ENCODE measurements at places on chromosomes 2 and 18.

GRCh38 chr18:74303936-74304335 is 11.7 kb upstream of the C18orf63 start:
- DNase-seq: no peak

DNA sequence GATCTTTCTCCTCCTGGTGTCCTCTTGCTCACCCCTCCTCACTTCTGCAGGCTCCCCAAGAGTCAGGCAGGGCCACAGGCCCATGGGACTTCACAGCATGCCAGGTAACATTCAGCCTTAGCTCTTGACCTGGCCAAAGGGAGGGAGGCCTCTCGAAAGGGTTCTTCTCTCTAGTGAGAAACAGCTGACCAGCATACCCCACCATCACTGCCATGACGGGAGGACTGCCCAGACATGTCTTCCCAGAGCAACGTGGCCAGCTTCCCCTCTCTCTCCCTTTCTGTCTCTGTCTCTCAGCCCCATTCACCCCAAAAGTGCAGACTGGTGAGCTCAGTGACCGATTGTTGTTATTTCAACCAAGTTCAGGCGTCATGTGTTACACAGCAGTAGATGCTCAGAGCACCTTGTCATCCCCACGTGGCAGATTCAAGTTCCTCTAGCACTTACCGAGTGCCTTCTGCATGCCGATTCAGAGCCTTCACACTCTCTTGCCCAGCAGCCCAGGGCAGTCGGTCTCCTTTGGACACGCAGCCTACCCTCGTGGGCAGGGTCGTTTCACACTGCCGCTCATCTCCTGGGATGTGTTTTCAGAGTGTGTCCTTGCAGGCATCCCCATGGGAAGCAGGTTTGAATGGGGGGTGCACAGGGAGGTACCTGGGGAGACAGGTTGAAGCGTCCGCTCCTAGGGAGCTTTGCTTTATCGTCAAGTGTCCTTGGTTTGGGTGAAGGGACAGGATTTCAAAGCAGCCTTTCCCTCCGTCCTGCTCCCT is 259.9 kb downstream of the NDUFA10 start:
- no peak for DNase-seq

DNA sequence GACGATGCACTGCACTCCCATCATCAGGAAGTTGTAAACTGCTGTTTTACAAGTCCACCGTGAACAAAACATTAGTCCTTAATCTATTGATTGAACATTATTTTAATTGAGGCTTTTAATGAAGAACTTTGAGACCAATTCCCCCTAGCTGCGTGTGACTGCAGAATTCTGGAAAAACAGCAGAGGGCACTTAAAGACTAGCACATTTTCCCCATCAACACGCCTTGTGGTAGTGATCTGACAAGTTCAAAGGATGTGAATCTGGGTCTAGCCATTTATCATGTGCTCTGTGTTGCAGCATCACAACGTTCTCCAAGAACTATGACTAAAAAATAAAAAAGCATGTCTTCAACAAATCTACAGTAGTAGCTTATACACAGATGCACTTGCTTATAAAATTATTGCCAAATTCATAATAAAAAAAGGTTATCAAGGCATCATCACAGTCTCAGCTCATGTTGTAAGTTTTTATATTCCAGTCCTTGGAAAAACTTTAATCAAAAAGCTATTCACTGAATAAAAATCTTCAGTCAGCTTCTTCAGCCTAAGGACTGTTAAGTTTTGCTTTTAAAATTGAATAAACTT is 35.8 kb downstream of the SKOR2 start:
- peak; percentile 29 for DNase-seq

GRCh38 chr2:135904341-135904989 is 28.2 kb upstream of the MCM6 start:
- no peak for DNase-seq

DNA sequence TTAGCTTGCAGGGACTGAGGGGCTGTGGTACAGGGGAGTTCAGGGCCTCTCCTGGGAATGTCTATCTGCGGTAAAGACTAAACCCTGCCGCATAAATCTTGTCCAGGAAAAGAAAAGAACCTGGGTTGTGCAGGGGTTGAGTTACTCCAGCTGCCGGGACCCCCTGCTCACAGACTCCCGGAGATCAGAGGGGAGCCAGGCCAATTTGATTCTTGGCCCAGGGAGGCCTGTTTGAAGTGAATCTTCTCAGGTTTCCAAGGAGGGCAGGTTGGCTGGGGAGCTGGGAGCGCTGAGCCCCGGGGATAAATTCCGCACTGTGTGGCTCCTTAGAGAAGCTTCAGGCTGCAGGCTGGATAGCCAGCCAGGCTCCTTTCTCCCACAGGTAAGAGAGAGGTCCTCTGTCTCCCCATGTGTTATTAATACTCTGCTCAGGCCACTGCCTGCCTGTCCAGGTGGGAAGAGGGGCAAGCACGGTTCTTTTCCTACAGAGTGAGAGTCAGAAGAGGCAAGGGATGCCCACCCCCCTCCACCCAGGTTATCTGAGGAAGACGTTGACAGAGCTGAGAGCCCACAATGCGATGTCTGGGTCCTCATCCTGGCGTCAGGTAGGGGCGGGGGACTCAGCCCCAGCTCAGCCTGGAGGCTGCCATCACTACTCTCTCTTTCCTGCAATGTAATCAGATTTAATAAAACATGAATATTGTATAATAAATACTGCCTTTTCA is 82.7 kb downstream of the LONRF2 start:
- DNase-seq: no peak

DNA sequence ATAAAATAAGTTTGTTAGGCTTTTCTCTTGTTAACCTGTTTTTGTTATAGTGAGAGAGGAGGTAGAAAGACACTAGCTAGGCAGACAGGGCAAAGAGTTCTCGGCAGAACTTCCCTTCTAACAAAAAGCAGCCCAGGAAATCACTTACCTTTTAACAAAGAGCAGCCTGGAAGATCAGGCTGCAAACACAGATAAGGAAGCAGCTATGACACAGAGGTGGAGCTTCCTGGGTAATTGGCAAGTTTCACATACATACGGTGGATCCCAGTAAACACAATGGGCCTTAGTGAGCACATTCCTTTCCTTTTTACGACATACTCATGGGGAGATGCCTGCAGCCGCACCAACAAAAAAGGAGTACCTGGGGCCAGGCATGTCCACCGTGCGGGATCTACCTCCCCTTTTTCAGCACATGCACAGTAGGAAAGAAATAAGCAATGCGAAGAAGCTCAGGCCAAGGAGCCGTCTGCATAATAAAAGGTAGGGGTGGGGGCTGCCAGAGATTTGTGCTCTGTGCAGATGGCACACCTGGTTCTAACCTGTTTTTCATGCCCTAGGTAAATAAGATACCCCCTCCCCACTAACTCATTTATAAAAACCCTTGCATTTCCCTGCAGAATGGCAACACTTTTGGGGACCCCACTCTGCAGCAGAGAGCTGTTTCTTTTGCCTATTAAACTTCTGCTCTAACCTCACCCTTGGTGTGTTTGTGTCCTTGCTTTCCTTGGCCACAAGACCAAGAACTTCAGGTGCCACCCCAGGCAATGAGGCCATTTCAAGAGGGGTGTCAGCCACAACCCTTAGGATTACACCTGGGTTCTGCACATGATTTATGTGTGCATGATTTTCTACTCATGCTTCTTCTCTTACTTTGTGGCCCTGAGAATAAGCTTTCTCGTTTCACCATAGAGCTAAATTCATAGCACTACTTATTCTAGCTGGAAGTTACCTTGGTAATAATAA is 26.5 kb downstream of the MDH1 start:
- DNase-seq: no peak

DNA sequence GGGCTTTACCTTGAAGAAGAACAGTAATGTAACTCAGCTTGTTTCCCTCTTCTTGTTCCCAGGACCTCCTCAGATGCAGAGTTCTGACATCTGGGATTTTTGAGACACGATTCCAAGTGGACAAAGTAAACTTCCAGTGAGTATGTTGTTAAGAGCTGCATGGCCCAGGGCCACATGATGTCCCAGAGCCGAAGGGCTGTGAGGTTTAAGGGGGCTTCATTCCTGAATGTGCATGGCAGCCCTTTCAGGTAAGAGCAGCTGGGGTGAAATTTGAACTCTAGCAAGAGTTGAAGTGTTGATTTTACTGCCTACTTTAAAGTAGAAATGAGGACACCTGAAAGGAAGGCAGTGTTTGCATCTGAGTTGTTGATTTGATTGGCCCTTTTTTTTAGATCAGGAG is 13.3 kb downstream of the CHMP1B start:
- no peak for DNase-seq

- no peak for DNase-seq
These were observed 24.9 kb upstream of the RHOB start for GRCh38 chr2:20421988-20422370.

GRCh38 chr2:164624316-164624715 is 3.0 kb upstream of the GRB14 start:
- DNase-seq: no peak

GRCh38 chr18:42298759-42299675 is 344.0 kb downstream of the PIK3C3 start:
- peak; percentile 47 for DNase-seq

GRCh38 chr2:237967463-237967951 is 693 bp downstream of the UBE2F start:
- peak; percentile 10 for DNase-seq

GRCh38 chr2:66888246-66888645 is 453.3 kb downstream of the MEIS1 start:
- DNase-seq: no peak

GRCh38 chr18:64663086-64663485 is 514.2 kb upstream of the LINC00305 start:
- no peak for DNase-seq

DNA sequence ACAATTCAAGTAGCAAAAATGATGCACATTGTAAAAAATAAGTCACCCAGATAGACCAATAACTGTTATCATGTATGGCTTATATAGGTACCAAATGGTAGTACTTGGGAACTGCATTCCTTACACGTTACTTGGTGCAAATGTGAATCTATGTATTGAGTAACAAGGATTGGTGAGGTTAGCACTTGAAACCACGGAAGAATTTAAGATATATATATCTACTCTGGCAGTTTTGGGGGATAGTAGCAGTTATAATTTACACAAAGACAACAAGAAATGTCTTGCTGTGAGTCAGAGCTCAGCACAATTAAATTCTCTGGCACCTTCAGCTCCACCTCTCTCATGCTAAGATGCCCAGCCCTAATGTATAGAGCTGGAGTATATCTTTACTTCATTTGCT is 359.4 kb upstream of the RAB12 start:
- DNase-seq: no peak

- no peak for DNase-seq
These were observed 94.6 kb downstream of the RTP5 start for GRCh38 chr2:241964133-241964532.

DNA sequence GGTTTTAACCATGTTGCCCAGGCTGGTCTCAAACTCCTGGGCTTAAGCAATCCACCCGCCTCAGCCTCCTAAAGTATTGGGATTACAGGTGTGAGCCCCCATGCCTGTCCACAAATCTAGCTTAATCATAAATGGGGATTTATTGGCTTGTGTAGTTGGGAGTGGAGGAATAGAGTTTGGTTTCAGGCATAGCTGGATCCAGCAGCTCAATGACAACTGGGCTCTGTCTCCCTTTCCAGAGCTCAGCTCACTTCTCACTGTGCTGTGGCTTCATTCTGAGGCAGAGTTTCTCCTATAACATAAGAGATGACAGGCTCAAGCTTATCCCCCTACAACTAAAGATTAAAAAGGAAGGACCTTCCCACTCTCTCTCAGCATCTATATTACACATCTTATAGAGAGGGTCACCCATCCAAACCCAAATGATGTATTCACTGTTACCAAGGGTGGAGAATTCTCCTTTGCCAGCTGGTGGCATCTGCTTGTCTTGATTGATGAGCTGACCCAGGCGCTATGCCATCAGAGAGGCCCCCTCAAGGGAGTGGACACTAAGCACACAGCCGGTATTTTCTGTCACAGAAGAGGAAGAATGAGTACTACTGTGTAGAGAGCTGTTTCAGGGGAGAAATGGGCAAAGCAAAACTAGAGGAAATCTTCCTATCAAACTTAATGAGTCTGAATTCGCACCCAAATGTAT is 280.4 kb downstream of the PTPRM start:
- DNase-seq: no peak

GRCh38 chr2:120984046-120984445 is 248.4 kb downstream of the GLI2 start:
- no peak for DNase-seq

GRCh38 chr18:31587529-31587928 is 4.1 kb upstream of the TTR start:
- DNase-seq: no peak

DNA sequence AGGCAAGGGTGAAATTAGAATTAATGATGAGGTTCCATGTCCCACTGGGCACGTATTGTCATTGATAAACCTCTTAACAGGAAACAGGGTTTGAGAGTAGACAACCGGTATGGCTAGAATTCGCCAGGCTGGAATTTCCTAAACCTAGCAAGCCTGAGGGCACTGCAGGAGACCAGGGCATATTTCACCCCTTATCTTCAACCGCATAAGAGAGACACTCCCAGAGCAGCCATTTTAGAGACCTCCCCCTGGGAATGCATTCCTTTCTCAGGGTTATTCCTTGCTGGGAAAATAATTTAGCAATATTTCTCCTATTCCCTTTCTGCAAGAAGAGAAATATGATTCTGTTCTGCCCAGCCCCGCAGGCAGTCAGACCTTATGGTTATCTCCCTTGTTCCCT is 334.6 kb upstream of the LYPD1 start:
- no peak for DNase-seq

DNA sequence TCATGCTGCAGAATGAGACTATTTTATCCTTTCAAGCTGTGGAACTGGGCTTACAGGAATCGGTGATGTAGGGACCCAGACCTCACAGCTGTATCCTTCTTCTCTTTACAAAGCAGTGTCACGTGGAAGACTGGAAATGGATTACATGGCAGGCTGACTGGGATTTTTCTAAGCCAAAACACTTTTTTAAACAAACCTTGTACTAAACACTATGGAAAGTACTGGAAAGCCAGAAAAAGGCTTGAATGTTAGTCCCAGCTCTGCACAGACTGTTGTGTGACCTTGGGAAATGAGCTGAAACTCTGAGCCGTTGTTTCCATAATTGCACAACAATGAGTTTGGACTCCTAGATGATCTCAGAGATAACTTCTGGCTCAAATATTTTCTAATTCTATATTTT is 7.6 kb upstream of the ADAM23 start:
- no peak for DNase-seq

GRCh38 chr2:67997903-67998302 is 64.9 kb downstream of the C1D start:
- DNase-seq: no peak

GRCh38 chr2:236510034-236510433 is 59.6 kb upstream of the ACKR3 start:
- DNase-seq: no peak
